Stimulated activated CD8-positive, alpha-beta memory T cell treated with anti-CD3 and anti-CD28 coated beads, Interleukin-4, amount 100 ng/mL, for 48 hours (primary cell): ENCODE measurements at places on chromosomes 3 and 15.

DNA sequence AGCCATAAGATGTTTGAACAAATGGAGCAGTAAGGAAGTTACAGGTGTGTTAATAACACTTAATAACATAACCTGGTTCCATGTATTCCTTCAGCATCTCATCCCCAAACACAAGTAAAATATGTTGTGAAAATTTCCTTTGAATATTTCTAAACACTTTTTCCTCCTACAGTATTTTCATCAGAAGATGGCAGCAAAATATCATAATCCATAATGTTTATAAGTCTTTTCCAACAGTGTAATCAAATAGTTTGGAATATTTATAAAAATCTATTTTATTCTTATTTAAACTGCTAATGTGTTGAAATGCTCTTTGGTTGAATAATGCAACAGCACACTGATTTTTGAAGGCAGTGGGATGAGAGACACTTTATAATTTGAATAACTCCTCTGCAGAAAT is 1020.5 kb downstream of the OTOL1 start:
- DNase-seq, result no peak

DNA sequence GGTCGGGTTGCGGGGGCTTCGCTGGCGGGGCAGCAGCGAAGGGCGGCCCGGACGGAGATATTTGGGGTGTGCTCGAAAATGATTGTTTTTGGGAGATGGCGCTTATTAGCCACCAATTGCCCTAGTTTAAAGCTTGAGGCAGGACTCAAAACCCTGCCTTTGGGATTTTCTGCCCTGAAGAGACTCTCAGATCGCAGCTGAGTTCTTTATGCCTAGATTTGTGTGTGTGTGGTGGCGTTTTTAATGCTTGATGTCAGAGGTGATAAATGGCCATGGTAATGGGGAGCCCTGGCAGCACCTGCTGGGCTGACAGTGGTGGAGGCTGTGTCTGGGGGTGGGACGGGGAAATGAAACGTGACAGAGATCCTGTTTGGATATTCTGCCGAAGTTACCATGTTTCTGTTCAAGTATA is 604 bp downstream of the KCTD6 start:
- DNase-seq, result peak; percentile 43

GRCh38 chr3:111923095-111923771 is 55.6 kb upstream of the ABHD10 start:
- DNase-seq, result no peak

- no peak for DNase-seq
Observed at GRCh38 chr15:75532413-75533250, 46.5 kb downstream of the PTPN9 start.

GRCh38 chr3:10867384-10867783 is 51.4 kb downstream of the SLC6A11 start:
- DNase-seq, result no peak

- no peak for DNase-seq
Observed at GRCh38 chr3:168794427-168794826, 698.7 kb upstream of the GOLIM4 start.

DNA sequence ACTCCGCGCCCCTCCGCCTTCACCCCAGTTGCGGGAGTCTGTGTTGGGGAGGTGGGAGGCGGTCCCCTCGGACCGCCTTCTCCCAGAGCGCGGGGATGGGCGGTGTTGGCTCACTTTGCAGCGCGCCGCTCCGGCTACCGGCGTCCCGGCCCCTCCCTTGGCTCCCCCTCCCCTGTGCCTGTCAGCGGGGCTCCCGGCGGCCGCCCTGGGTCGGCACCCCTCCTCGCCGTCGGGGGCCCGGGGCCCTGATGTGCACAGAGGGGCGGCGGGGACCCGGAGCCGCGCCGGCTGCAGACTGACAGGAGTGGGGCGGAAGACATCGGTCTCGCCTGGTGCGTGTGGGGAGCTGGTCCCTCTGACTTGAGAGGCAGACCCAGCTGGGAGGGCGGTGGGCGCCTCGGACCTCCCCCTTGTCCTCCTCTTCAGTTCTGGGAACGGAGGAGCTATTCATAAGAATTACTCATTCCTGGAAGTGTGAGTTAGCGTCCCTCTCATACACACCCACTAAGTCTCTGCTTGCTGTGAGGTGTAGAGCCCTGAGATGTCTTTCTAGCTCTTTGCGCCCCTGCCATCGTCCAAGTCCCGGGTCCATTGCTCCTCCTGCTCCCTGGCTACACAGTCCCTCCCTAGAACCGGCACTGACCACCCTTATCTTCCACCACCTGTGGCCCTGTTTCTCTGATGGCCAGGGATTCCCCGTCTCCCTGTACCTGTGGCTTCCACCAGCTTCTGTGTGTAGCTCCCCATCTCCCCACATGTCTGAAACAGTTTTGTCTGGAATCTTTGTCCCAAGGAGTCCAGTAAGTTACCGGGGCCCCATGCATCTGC is 42.3 kb upstream of the ROPN1 start:
- DNase-seq, result peak; percentile 43

DNA sequence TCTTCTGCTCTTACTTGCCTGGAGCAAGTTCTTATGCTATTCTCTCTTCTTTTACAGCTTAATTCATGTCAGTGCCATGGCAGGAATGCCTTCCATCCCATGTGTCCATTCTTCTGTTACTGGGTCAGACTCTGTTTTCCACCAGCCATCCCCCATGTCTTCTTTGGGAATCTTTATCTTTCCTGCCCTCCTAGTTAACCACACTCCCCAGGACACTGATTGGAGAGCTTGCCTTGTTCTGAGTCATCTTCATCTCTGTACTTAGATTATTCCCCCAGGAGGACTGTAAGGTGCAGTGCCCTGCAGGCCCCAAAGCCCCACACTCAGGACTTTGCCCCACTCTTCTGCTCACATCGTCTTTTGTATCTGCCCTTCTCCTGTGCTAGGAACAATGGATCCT is 3.6 kb downstream of the ABHD17C start:
- DNase-seq, result no peak

GRCh38 chr3:9331171-9331570 is 31.7 kb upstream of the THUMPD3 start:
- DNase-seq, result no peak

DNA sequence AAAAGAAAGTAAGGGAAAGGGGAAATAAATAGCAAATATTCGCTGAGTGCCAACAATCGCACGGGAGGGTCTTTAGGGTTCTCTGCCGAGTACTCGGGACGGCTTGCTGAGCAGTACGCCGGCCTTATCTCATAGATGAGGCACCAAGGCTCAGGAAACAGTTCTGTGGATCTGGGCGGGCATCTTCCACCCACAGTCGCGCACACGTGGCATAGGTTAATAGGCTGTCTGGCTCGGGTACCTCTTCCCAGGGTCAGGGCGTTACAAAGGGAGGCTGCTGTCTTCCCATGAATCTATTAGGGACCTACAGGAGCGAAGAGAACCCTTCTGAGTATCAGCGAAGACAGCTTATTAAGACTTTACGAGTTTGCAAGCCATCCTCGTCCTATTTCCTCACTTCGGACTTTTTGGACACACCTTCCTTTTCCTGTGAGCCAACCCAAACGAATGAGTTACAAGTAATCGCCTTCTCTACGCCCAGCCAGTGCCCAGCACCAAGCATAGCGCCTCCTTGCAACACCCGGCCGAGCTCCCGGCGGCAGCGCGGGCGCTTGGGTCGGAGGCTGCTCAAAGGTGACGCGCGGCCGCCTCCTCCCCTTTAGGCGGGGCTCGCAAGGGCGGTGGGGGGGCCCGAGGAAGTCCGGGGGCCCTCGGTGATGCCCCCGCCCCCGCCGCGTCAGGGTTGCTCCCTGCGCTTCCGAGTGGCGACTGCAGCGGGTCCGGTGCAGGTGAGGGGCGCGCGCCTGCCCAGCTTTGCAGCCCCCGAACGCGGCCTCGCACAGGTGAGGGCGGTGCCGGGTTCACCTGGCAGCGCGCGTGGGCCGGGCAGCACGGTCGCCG is at the start of gene MCTP2:
Gene MCTP2, plus strand, starts transcription at position 679 of the 840 bp plus-strand sequence. CDS start 66,705 bp downstream, outside the sequence.
- peak; percentile 89 for DNase-seq

- DNase-seq, result no peak
Observed at GRCh38 chr15:64558460-64559179, 98.2 kb downstream of the ZNF609 start.

- DNase-seq, result no peak
Observed at GRCh38 chr3:89256882-89257281, 149.5 kb downstream of the EPHA3 start.

- no peak for DNase-seq
Observed at GRCh38 chr3:184693011-184693975, 18.6 kb downstream of the MAGEF1 start.
